ENCODE measurements at places on chromosomes 7 and 10.
A peak's percentile ranks its signal among the peaks of the same experiment; 100 is the strongest.

DNA sequence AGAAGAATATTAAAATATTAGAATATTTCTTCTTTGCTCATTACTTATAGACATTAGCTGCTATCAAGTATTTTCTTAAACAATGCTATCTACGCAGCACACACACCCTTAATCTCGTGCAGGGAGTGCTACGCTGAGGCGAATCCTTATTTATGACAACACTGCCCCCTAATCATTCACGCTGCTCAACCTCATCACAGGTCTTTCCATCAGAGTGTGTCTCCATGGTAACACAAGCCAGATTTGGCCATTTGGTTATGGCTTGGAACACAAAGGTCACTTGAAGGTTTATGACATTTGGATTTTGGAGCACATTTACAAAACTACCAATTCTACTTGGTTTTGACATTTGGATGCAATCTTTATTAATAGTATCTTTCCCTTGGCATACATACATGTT, 45.4 kb upstream of the MYO3A start:
- DNase-seq = no peak

GRCh38 chr7:130639388-130639787, 29.2 kb downstream of the COPG2 start:
- peak; percentile 18 for DNase-seq

DNA sequence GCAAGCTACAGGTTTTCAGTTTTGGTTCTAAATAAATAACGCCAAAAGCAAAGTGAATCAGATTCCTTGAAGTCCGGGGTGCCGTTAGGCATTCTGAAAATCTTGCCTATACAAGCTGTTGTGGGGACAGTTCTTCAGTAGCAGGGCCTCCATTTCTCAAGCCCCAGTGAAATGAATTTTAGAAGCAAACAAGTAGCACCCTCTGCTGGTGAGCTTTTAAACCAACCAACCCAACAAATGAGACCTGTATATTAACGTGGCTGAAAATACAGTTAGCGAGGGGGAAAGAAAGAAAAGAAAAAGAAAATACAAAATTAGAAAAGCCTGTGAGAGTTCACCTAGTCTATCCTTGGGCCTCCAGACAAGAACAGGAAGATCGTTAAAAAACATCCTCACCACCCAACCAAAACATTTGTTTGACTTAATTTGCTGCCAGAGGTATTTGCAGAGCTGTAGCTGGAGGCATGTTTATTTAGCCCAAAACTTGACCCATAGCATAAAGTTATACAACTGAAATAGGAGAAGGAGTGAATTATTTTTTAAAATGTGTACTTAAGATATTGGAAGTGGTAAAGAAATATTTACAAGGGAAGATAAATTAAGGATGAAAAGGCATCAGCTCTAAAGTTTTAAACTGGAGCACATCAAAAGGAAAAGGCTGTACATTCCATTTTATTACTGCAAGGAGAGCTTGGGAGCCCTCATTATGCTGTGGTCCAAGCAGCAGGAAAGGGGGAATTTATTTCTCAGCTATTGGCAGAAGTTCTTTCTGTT, 98.9 kb downstream of the DYNC1I1 start:
- peak; percentile 36 for DNase-seq

GRCh38 chr10:3527869-3528268, 257.1 kb downstream of the KLF6 start:
- DNase-seq = no peak
